ENCODE measurements at places on chromosomes 6 and 20.

GRCh38 chr20:33081411-33082154 lies 2.1 kb downstream of the BPIFB4 start:
- no peak for DNase-seq

- DNase-seq = no peak
Observed at GRCh38 chr6:127582777-127583462, 5.9 kb downstream of the C6orf58 start.

GRCh38 chr6:3458706-3459421 lies 2.0 kb upstream of the SLC22A23 start:
- no peak for DNase-seq

DNA sequence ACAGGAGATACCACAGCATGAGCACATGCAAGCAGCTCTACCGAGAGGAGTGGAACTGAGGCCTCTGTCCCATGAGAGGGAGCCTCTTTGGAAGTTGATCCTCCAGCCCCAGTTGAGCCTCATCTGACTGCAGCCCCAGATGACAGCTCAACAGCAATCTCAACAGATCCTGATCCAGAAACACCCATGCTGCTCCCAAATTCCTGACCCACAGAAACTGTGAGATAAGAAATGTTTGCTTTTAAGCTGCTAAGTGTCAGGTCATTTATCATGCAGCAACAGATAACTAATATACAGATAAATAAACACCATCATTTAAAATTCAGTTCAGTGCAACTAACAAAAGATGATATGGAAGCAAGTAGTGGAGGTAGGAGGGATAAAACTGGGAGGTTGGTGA lies 4.8 kb upstream of the ARFGEF2 start:
- DNase-seq = no peak

DNA sequence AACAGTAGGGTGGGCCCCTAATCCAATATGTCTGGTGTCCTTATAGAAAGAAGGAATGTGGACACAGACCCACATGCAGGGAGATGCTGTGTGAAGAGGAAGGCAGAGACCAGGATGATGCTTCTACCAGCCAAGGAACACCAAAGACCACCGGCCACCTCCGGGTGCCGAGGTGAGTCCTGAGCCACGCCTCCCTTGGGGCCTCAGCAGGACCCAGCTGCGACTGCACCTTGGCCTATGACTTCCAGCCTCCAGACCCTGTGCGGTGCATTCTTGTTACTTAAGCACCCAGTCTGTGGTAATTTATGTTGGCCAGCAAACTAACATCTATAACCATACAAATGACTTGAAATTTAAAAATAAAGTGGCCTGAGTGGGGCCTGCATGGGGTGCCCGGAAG lies 79.5 kb upstream of the QKI start:
- DNase-seq = no peak

- DNase-seq = no peak
Observed at GRCh38 chr20:49594931-49595315, 27.0 kb upstream of the PTGIS start.

DNA sequence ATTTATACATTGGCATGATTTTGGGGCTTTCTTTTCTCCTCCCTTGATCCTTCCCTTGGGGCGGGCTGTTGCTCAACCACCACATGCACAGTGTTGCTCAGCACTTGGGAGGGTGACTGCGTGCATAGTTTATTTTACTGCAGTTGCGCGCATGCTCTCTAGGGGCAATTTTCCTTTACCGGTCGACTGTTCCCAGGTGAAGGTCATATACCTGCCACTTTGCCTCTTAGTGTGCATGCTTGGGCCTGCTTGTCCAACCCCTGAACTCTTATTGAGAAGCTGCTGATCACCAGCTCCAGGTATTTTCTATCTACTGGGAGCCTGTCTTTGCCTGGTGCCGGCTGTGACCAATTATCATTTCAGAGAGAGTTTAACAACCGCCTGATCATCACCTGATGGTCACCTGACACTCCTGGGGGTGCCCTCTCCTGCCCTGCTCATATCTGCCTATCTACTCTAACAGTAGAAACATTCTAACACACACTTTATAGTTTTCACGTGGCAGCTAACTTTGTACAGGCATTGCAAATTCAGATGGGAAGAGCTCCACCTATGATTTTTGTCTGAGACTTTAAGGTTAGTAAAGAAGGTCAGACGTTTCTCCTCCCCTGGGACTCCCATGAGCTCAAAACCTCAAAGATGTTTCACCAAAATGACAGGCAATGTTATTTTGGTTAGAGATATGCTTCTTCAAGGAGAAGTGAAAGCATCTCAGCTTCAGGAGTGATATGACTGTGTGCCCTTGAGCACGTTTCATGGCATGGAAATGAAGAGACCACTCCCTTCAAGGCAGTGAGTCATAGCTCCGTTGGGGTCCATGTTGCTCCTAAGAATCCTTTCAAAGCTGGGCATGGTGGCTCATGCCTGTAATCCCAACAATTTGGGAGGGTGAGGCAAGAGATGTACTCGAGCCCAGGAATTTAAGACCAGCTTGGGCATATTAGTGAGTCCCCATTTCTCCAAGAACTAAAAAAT lies 227.5 kb upstream of the MYLIP start:
- DNase-seq = no peak

DNA sequence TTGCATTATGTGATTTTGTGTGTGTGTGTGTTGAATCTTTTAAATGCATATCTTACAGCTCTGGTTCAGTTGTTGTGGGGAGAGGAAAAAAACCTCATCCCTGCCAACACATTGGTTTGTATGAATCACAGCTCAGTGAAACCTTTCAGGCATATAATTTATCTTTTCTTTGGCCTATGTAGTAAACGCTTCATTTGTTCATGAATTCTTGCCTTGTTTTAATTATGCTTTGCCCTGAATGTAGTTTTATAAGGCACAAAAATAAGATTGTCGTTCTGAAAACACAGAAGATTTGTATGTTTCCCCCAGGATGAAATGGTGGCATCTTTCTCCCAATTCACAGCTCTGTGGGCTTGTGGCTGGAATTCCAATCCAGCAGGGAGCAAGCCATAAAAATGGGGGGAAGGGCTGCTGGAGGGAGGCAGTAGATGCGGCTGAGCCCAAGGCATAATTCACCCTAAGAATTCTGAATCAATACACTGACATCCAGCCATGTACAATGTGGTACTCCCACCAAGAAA lies 45.1 kb downstream of the BCAS1 start:
- DNase-seq = no peak

GRCh38 chr6:17490724-17491123 lies 97.3 kb downstream of the CAP2 start:
- DNase-seq = no peak

DNA sequence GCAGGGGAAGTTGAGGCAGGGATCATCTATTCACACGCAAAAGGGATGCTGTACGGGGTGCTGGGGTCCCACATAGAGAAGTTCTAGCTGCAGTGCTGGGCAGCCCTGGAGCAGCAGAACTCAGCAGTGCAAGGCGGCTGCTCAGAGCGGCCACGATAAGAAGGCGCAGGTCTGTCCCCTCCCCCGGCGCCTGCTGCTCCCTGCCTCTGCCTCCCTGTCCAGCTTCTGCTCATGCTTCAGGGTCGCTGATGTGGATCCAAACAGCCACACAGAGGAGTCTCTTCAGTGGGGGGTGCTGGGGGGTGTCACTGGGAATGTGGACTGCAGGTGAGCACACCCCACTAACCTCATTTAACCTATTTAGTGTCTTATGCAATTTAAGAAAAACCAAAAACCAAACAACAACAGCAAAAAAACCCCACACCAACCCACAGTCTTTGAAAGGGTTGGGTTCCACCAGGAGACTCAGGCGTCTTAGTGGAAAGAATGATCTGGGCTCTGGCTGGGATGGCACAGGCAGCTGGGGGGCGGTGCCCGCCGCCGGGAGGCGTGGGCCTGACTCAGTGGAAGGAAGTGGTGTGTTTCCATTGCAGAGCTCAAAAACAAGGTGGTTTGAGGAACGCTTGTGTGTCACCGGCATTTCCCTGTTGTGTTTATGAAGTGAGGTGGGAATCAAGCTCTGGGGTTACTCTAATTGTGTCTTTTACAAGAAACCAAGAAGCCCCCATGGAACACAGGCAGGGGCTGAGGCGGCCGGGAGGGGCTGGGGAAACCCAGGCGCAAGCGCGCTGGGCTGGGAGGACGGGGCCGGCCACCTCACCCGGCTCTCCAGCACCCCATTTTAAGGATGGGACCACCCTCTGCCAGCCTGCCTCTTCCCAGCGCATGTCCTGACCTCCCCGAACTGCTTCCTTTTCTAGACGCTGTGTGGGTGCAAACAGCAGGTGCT lies 55.1 kb downstream of the IRF4 start:
- no peak for DNase-seq

- no peak for DNase-seq
Observed at GRCh38 chr6:130019326-130020072, 1.1 kb downstream of the L3MBTL3 start.

DNA sequence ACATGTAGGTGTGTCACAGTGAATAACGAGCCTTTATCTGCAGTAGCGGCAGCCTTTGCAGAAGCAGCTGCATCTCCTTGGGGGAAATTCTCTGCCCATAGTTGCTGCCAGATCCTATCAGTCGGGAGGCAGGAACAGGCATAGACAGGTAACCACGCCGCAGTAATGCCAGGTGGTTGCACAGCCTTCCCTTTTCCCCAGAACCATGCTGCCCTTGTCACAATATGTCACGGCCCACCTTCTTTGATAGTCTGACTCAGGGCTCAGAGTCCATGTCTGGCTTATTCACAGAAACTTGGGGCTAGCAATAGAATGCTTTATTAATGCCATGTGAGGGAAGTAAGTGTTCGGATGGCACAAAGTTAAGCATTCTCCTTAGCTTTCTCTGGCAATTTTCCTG lies 76.6 kb downstream of the F13A1 start:
- DNase-seq = no peak

DNA sequence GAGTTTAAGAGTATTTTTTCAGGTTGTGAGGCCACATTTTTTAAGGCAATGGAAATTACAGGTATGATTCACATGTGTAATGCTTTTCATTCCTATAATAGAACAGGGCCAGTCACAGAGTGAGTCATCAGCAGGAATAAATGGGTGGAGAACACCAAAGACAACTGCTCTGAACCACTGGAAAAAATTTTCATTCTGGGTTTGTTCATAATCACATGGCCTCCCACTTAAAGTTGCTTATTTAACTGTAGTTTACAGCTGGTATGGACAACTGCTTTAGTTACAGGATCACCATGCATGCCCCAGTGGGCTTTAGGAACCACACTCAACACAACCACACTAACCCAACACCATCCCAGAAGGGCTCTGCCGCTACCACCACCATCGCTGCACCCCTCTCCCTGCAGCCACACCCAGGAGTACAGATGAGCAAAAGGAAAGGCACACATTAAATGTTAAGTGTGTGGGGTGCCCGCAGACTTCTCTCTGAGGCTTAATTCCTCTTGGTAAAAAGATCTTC lies 107.0 kb upstream of the DST start:
- no peak for DNase-seq

GRCh38 chr6:168156742-168157265 lies 77.8 kb upstream of the FRMD1 start:
- DNase-seq = no peak

GRCh38 chr6:125944434-125944816 lies 12.1 kb upstream of the HINT3 start:
- DNase-seq = no peak

- DNase-seq = no peak
Observed at GRCh38 chr6:81997090-81997926, 244.8 kb upstream of the TENT5A start.

GRCh38 chr6:25411316-25411950 lies 132.3 kb downstream of the CARMIL1 start:
- no peak for DNase-seq

DNA sequence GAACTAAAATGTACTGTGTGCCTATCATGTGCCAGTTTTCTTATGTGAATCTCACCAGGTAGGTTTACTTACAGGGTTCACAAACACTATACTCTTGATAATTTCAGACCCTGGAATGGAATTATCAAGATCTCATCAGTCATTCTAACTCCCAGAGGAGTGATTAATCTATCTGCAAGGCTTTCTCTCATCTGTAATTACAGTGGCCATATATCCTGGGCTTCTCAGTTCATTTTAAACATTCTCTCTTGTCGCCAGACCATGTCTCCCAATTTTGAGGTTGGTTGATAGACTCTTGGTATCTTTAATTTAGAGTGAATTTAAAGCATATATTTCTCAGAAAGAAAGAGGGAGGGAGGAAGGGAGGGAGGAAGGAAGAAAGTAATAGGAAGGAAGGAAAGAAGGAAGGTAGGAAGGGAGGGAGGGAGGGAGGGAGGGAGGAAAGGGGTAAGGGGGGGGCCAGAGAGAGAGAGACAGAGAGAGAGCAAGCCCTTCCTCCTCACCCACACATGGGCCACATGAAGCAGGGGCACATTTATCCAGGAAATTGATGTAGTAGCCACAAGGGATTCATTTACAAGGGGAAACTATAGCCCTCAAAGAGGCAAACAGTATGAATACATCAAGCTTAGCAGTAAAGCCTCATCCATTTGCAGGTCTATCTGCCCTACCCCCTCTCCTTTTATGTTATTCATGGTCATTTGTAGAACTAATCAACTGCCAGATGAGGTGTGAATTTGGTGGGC lies 25.8 kb upstream of the NRSN1 start:
- DNase-seq = no peak

GRCh38 chr6:110053395-110054240 lies 75.5 kb downstream of the GPR6 start:
- no peak for DNase-seq

DNA sequence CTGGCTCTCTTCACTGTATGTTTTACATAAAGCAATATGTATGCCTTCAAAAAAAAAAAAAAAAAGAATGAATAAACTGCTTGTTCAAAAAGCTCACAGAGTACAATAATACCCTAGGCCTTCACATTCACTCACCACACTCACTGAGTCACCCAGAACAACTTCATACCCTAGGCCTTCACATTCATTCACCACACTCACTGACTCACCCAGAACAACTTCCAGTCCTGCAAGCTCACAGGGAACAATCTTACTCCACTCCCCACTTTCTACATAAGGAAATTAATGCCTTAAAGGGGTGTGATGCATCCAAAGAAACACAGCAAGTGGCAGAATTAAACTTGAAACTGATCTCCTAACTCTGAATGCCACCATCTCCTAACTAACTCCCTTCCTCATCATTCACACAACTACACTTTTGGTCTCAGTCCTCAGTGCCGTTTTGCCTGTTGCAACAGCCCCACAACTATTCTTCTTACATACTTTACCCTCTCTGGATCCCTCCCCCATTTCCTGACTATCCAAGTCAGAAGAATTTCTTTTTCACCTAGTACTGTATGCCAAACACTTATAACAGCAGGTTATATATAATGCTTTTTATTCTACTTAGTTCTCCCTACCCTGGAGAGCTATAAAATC lies 34.2 kb downstream of the NHSL1 start:
- DNase-seq = no peak

DNA sequence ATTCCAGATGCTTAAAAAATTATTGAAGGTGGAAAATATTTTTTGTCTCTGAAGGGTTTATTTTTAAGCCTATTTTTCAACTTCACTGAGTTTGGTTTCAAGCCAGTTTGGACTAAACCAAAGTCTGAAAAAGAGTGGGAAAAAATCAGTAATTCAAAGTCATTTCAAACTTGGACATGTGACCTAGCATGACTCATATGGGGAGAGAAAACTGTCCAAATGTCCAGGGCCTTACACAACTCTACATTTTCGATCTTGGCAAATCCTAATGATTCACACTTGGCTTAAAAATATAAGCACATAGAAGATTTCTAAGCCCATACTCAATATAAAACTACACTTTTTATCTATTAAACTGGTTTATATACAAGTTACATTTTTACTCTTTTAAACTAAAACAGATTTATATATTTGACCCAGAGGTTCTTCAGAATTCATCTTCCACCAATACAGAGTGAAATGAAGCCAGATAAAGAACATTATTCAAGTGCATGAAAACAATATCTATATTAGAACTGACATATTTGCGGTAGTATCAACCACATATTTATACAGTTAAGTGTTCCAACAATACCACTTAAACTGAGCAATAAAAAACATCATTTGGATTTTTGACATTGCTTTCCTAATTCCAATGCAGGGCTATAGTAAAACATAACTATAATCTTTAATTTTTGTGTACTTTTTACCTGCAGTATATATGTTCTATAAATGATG lies 110.3 kb upstream of the TCF21 start:
- no peak for DNase-seq

Measured in esophagus squamous epithelium (tissue), 5 donors.